ENCODE measurements at places on chromosomes 1 and 21.

- DNase-seq = no peak
These were observed 30.1 kb downstream of the EDN2 start for GRCh38 chr1:41454406-41454805.

DNA sequence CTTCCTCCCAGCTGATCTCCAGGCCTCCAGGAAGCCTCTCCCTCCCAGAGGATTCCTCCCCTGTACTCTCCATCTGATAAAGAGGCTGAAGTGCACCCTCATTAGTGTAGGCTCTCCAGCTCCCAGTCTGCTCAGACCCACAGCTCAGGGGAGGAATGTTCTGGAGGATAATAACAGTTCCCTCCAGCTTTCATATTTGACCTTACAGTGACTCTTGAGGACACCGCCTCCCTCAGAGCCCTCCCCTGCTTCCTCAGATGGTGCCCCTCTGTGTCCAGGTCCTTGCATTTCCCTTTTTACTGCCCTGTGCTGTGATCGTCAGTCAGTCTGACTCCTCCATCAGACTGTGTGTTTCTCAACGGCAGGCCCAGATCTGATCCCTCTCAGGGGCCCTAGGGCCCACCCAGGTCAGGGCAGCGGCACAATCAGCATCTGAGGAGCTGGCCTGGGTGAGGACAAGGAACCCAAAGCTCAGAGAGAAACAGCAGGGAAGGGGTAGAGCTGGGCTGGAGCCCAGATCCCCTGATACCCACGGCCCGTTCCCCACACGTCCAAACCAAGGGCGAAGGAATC lies 1.1 kb upstream of the SHISAL2A start:
- no peak for DNase-seq

- no peak for DNase-seq
These were observed 53.6 kb upstream of the SSBP3 start for GRCh38 chr1:54459726-54460191.

- no peak for DNase-seq
These were observed 28.6 kb downstream of the UBIAD1 start for GRCh38 chr1:11301601-11302000.

- no peak for DNase-seq
These were observed 155.5 kb downstream of the GLUL start for GRCh38 chr1:182235952-182236650.

GRCh38 chr1:224045556-224045955 lies 68.4 kb upstream of the FBXO28 start:
- no peak for DNase-seq

DNA sequence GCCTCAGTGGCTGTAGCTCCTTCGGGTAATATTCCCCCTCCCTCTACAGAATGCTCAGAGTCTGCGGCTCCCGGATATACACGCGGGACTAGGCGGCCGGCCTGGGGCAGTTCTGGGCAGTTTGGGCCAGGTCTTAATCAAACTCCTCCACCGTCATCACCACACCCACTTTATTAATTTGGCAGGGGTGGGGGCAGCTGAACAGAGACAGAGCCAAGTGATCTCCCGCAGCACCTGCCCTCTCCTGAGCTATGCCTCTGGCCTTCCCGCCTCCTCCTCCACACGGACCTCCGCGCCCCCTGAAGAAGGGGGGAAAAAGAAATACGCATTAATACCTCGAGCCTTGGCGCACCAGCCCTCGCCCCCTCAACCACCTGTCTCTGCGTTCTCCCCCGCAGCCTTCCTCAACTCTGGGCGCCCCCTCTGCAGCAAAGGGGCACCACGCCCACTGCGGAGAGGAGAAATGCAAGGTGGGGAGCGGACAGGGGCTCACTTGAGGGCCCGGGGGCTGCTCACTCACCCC lies 42.6 kb downstream of the CD34 start:
- DNase-seq = no peak

- no peak for DNase-seq
These were observed 58.4 kb downstream of the PLEKHA6 start for GRCh38 chr1:204301171-204301957.

GRCh38 chr1:161137881-161138280 lies 5.4 kb upstream of the DEDD start:
- DNase-seq = no peak

GRCh38 chr1:109134423-109134822 lies 20.5 kb downstream of the ELAPOR1 start:
- no peak for DNase-seq

DNA sequence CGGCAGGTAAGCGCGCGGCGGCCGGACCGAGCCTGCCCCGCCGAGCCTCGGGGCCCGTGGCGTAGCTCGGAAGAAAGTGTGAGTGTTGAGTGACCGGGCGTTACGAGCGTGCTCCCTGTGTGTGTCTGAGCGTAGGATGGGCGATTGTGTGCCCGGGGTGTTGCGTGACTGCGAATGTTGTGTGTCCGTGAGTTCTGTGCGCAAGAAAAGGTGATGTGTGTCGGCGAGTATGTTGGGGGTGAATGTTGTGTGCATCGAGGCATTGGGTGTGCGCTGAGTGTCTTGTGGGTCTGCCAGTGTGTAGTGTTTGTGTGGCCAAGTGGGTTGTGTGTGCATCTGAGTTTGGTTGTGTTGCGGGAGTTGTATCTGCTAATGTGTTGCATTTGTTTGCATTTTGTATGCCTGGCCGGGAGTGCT lies 398 bp downstream of the PTPRU start:
- no peak for DNase-seq

DNA sequence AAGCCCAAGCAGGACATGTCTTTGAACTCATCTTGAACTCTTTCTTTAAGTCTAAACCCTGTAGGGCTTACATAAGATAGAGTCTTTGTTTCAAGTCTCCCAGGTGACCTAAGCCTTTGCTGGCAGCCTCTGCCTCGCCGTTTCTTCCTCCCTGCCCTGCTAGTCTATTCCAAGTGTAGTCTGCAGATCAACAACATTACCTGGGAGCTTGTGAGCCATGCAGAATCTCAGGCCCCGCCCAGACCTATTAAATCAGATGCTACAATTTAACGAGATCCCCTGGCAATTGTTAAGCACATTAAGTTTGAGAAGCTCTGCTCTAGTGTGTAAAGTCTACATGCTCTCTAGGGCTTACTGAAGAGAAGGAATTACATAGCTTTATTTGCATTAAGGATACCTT lies 271.6 kb downstream of the PBX1 start:
- DNase-seq = no peak

DNA sequence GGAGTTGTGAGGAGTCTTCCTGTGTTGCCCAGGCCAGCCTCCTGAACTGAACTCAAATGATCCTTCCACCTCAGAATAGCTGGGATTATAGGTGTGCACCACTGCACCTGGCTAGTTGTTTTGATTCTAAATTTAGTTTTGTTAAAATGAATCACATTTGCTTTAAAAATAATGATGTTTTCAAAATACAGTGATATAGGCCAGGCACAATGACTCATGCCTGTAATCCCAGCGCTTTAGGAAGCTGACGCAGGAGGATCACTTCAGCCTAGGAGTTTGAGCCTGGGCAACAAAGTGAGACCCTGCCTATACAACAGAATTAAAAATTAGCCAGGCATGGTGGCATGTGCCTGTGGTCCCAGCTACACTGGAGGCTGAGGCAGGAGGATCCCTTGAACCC lies 24.3 kb downstream of the RTCA start:
- no peak for DNase-seq
